ENCODE measurements at places on chromosomes 3 and 15.

DNA sequence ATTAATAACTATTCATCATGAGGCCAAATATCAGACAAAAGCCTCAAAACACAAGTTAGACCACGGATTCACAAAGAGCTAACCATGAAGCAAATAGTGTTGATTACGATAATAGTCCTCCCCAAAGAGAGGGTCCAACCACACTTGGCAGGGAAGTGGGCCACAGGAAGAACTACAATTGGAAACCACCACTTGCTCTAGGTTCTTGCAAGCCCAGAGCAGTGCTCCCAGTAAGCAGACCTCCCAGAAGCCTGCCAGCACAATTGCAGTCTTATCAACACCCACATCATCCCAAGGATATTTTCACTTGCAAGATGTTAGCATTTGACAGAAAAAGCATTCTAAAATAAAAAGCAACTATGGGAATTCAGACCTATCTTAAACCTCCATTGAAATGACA is 11.3 kb downstream of the SETD2 start:
- no peak for DNase-seq

DNA sequence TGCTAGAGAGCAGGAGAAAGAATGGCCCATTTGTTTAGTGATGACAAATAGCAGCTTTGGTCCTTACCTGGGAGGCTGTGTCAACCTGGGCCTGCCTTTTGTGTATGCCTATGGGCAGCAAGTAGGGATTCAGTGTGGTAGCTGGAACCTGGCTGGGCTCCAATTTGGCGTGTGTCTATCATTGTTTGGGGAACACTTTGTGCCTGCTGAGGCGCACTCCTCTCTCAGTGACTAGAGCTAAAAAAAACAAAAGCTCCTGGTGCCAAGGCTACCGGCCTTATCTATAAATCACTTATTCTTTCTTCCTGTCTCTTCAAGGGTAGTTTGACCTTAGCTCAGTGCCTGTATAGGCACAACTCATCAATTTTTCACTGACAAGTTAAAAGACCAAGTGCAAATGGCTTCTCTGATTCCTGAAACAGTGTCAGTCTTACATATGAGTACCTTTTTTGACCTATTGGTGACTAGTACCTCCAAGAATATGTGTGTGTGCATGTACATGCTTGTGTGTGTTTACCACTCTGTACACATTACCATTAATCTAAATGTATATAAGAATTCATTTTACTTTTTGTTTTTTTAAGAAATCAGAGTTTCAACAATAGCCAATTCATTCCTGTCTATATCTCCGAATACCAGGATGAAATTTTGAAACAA is 54.6 kb downstream of the GMNC start:
- DNase-seq: no peak

DNA sequence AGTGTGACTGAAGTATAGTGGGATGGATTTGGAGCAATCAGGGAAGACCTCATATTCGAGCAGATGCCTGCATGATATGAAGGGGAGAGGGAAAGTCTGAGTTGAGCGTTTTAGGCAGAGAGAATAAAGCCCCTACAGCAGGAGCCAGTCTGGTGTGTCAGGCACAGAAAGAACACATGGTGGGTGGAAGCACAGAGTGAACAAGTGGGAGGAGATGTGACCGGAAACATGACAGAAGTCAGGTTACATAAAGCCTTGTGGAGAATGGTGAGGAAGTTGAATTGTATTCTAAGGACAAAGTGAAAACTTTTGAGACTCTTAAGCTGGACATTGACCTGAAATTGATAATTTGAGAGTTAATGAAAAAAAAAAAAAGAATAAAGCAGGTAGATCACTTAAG is 541.0 kb downstream of the PLOD2 start:
- no peak for DNase-seq

- DNase-seq: no peak
These were observed 126.6 kb upstream of the ZBED2 start for GRCh38 chr3:111721747-111722146.

- no peak for DNase-seq
These were observed 591.5 kb upstream of the CFAP20DC start for GRCh38 chr3:59641169-59641899.

- no peak for DNase-seq
These were observed 296.6 kb downstream of the SUCLG2 start for GRCh38 chr3:67357610-67358458.

DNA sequence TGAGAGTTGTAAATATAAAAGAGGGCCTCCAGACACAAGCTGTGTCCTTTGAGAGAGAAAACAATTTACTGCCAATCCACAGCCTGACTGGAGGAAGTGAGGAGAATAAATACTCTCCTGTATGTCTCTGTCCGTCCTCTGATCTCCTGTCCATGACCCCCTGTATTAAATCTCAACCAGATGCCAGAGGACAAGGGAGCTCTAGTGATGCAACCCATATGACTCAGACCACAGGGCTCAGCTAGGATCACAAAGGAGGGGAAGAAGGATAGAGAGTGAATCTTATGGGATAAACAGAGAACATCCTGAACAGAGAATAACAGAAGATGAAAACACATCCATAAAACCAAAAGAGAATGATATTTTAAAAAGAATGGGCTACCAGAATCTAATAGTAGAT is 482.6 kb downstream of the PLOD2 start:
- no peak for DNase-seq

DNA sequence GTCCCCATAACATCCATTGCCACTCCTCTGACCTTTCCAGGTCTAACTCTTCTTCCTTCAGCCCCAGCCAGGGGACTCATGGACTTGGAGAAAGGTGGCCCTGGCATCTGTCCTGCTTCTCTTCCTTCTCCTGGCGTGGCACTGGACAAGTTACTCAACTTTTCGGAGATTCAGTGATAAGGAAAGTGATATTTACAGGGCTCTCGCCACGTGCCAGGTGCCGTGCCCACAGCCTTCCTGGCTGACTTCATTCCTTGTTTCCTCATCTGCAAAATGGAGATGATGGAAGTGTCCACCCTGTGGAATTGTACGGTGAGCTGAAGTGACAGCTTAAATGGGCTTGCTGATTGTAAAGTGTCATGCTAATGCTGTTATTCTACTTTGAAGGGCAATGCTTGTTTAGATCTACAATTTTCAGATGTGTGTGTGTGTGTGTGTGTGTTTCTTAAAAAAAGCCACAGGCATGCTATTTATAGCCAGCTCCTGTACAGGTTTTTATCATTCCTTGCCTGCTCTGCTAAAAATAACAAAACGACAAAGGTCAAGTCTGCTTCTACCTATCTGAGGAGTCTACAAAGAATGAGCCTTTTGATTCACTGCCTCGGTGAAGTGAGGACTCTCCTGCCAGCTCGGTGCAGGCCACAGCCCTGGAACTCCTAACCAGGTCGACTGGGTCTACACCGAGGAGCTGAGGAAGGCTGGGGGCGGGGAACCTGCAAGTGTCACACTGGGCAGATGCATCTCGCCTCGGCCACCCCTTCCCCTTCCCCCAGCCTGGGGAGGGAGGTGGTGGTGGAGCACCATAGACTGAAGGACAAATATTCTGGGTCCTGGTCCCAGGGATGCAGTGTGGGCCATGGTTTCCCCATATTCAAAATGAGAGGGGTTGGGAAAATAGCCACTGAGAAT is 11.4 kb upstream of the ATP2B2 start:
- no peak for DNase-seq

- peak; percentile 26 for DNase-seq
These were observed 3.5 kb downstream of the EIF4E3 start for GRCh38 chr3:71721651-71722157.

DNA sequence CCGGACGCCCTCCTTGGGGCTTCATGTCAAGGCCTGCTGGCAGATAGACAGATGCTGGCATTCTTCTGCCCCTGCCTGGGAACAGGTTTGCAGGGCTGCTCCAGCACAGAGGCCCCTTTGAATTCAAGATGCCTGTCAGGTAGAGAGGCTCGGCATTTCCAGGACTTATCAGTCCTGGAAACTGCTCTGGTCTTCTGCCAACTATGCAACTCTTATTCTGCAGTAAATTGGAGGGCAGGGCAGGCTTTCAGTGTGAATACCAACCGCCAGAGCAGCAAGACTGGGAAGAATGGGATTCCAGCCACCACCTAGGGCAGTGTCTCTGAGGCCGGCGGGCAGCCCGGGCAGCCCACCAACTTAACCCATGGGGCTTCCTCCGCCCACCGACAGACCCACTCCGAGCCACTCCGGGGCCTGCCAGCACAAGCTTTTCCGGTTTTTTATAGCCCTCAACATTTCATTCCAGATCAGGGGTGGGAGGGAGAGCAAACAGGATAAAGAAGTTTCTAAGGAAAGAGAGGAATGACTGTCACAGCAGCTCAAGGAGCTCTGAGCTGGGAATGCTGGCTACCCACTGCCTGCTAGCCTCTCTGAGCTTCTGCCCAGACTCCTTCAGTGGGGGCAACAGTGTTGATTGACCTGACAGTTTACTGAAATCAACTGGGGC is 140.9 kb downstream of the NTRK3 start:
- DNase-seq: no peak

DNA sequence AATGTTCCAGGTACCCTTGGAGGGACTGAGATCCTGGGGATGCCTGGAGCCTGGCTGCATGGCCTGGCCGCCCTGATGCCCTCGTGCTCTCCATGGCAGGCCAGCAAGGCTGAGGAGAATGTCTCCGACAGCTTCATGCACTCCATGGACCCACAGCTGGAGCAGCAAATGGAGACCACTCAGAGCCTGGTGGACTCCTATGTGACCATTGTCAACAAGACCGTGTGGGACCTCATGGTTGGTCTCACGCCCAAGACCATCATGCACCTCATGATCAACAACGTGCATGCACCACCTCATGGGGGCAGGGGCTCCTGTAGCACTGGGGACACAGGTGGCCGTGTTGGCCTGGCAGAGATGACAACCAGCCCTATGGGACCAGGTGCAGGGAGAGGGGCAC is 19.7 kb downstream of the GOLGA6A start:
- DNase-seq: no peak

GRCh38 chr3:30951826-30952225 is 57.4 kb upstream of the GADL1 start:
- DNase-seq: no peak

- no peak for DNase-seq
These were observed 284.7 kb upstream of the STT3B start for GRCh38 chr3:31247850-31248562.

- no peak for DNase-seq
These were observed 8.9 kb downstream of the CHDH start for GRCh38 chr3:53837331-53837730.

- DNase-seq: no peak
These were observed 31.8 kb downstream of the UMPS start for GRCh38 chr3:124761935-124762660.

DNA sequence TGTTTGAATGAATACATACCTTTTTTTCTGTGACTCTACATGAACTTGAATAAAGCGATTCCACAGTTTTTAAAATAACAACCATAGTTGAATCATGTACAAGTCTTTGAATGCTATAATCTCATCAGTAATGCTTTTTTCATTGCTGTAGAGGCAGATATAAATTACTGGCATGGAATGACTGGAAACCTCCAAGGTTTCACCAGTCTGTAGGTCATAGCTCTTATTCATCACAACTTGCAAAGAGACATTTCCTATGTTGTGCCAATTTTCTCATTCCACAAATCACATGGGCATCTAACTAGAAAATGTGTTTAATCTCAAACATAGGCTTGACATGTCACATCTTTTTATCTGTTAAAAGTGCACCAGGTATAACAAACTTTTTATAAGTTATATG is 407.1 kb upstream of the KCNMB2 start:
- no peak for DNase-seq

DNA sequence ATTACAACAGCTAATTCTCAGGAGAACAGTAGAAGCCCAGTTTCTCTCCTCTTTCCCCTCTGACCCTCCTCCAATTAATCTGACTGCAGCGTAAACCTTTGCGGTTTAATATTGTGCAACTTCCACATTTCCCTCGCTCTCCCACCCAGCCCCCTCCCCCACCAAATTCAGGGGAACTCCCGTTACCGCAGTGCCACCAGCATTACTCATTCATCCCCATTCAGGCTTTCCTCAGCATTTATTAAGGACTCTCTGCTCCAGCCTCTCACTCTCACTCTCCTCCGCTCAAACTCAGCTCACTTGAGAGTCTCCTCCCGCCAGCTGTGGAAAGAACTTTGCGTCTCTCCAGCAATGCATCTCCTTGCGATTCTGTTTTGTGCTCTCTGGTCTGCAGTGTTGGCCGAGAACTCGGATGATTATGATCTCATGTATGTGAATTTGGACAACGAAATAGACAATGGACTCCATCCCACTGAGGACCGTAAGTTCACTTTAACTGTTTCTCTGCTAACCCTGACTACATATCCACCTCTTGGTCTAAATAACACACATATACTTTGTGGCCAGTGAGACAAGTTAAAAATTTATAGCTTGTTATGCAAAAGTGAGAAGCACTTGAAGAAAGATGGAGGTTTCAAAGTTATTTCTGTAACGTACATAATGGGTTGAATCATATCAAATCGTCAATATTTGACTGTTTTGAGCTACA is at the start of gene PTX3:
PTX3 (plus strand) TSS at position 268 of the 709 bp plus-strand sequence; CDS start at position 352, 84 bp downstream.
- DNase-seq: no peak

GRCh38 chr15:48872632-48873031 is 5.3 kb upstream of the EID1 start:
- no peak for DNase-seq

DNA sequence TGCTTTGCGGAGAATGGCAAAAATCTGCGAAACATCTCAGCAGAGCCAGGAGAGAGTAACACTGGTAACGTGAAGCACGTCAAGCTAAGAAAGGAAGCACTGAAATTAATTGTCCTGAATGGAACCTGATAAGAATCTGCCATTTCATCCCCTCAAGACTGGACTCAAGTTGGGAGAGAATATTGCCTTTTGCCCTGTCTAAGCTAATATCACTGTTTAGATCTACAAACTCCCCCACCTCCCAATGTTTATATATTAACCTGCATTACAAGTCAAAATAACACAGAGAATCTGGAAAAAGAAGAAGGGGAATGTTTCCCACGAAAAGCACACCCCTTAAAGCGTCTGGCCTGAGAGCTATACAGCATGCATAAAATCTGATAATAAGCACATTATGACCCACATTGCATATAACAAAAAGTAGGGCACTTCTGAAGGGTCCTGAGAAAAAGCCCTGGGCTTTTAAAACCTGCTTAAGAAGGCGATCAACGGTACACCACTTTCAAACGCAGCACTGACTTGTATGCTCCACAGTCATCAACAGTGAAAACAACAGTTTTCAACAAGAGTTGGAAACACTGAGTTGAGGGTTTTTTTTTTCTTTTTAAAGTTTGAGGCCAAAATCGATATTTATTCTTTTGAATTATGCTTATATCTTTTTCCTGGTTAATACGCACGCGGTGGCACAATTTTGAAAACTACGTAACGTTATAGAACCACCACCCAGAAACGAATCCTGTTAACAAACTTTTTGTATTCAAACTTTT is 1.4 kb upstream of the KAT2B start:
- DNase-seq: no peak

- DNase-seq: peak; percentile 98
These were observed at the start of gene SNAPC5 for GRCh38 chr15:66497502-66498455. TSS of gene SNAPC5 (minus strand) at chr15:66497762. CDS start at chr15:66497731, 31 bp downstream.

Measured in activated gamma-delta T cell treated with Interleukin-2 at 50 U/mL for 16 hours (primary cell).